ENCODE measurements at places on chromosomes 12 and 14.

- no peak for DNase-seq
Observed at GRCh38 chr14:27391331-27391730, 793.5 kb upstream of the NOVA1 start.

DNA sequence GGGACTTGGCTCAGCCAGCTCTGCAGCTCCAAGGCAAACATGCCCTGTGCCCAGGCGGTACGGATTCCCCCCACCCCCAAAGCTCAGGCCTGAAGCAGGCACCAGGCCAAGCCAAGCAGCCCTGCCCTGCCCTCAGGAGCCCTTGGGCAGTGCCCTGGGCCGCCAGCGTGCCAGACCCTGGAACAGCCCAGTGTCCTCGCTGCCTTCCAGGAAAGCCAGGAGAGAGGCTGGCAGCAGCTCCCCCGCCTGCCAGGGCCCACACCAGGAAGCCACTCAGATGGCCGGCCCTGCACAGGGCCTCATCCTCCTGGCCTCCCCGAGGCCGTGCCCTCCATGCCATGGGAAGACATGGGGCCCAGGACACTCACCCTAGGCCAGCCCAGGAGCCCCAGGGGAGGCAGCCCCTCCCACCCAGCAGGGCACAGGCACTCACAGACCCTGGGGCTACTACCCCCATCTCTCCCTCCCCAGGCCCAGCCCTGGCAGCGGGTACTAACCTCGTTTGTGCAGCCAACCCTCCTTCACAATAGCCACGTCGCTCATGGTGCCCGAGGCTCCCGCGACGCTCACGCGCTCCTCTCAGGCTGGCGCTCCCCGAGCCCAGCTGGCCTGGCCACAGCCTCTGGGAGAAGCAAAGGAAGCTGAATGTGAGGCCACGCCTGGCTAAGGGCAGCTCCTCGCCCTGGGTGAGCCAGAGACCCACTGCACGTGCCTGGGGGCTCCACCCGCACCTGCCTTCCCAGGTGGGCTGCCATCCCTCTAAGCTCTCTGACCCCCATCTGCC lies 3.3 kb downstream of the AKT1 start:
- no peak for DNase-seq

- no peak for DNase-seq
Observed at GRCh38 chr12:19925841-19926240, 442.5 kb upstream of the PDE3A start.

- no peak for DNase-seq
Observed at GRCh38 chr14:61420326-61420725, 98.9 kb downstream of the PRKCH start.

GRCh38 chr14:37900561-37900960 lies 305.1 kb downstream of the TTC6 start:
- DNase-seq: no peak

DNA sequence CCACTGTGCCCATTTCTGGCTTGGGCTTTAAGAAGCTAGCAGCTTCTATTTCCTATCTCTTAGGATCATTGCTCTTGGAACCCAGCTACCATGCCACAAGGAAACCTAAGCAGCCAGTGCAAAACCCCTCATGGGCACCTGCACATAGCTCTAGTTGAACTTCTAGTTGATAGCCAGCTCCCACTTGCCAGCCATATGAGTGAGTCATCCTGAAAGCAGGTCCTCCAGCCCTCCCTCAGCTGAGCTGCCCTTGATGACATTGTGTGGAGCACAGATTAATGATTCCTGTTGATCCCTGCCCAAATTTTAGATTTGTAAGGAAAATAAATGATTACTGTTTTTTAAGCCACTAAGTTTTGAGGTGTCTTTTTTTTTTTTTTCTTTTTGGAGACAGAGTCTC lies 234.2 kb upstream of the FBXO33 start:
- no peak for DNase-seq

- no peak for DNase-seq
Observed at GRCh38 chr12:20711846-20712245, 16.7 kb downstream of the SLCO1C1 start.

DNA sequence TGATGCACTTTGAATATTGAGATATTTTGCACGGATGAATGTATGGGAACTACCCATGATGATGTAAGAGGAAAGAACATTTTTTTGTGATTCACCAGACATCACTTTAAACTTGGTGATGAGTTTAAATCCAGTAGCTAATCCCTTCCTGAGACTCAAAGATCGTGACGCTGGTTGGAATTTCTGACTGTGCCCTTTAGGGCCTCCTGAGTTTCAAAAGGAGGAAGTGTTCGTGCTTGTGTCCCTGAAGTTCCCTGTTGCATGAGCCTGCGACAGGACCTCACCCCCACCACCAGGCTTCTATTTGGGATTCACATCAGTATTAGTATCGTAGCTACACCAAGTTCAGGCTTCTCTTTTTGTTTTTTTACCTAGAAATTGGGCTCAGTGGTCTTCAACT lies 18.6 kb upstream of the RIN3 start:
- no peak for DNase-seq

GRCh38 chr12:24062642-24063245 lies 113.3 kb upstream of the SOX5 start:
- no peak for DNase-seq

DNA sequence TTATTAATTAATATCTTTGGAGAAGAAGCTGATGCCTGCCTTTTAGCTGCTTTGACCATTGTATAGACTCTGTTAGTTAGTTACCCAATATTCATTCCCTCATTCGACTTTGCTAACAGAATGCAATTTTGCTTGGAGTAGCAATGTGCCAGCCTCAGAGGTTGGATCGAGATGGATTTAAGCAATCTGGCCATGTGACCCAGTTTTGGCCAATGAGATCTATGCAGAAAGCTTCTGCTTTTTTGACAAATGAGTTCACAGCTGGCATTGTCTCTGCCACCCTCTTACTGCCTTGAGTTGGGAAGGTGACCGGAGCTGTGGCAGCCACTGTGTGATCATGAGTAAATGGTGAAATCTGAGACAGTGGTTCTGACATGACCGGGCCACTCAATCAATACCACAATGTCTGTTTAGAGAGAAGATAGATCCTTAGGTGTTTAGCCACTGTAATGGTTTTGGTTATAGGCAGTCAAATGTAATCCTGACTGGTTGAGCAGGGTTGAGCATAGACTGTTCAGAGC lies 74.9 kb upstream of the MED13L start:
- no peak for DNase-seq

GRCh38 chr12:28104316-28104715 lies 85.9 kb upstream of the CCDC91 start:
- DNase-seq: no peak

DNA sequence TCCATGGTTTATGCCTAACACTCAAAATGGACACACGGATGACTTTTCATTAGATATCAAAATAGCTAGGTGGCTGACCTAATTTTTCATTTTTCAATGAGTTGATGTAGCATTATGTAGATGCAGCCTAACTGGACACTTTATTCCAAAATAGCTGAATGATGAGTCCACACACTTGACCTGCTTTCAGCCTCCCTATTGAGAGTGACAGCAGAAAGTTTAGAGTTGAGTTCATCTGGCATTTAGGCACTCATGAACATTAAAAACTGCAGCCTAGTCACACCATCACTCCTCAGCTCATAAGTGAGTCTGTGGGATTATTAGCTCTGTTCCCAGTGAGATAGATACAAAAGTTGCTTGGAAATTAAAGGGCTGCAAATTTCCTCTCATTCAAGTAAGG lies 307.3 kb upstream of the PRKD1 start:
- DNase-seq: no peak

GRCh38 chr12:15171012-15171655 lies 50.1 kb downstream of the RERG start:
- no peak for DNase-seq

DNA sequence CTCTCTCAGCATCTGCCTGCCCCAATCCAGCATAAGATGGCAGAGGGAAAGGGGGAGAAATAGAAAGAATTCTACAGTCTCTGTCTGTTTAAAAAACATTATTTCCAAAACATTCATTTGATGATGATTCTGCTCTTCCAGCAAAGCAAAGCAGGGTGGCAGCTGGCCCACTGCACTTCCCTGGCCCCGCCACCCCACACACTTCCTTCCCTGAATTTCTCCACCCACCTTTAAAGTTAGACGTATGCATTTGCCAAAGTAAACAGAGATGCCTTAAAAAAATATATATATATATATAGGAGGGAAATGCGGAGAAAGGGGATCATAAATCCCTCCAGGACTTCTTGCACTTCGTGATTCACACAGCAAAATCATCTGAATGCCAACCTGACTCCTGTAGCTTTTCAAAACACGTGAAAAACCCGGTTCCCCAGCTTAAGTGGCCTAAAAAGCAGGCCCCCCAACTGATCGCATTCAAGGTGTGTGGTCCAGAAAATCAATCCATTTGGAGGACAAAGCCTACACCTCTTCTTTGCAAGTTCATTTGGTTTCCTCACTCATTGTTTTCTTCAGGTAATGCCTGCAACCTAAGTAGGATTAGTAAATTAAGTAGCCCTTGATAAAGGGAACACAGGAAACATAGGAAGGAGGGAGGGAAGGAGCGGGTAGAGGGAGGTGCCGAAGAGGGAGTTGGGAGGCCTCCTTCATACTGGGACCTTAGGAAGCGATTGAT lies 68.8 kb downstream of the LLPH start:
- DNase-seq: no peak

GRCh38 chr14:73468828-73469375 lies 10.6 kb upstream of the NUMB start:
- DNase-seq: no peak

DNA sequence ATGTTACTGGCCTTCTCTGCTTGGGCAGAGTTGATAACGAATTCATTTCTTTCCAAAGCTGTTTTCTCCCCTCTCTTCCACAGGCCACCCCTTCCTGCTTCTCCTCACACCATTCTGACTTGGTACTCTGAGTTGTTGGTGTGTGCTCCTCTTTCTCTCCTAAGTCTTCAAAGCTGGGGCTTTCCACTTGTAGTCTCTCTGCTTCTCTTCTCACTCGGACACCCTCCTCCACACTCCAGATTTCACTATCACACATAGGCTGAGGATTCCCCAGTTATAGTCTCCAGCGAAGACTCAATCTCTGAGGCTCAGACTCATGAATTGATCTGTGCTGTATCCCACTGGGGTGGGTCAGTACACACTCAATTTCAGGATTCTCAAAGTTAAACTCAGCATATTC lies 201.0 kb downstream of the SSPN start:
- no peak for DNase-seq

- no peak for DNase-seq
Observed at GRCh38 chr14:59918824-59919569, 947 bp upstream of the LRRC9 start.

DNA sequence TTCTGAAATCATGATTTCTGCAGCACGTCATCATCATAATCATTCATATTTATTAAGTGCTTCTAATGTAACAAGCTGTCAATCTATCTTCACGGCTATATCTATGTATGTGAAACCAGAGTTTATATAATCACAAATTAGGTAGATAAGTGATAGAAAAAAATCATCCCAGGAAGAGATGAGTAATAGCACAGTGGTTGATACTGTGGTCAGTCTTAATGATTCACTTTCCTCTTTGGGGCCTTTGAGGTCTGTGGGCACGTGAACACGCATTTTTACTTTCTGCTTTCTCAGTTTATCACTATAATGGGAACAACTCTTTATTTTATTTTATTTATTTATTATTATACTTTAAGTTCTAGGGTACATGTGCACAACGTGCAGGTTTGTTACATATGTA lies 265.9 kb upstream of the NOVA1 start:
- DNase-seq: no peak

DNA sequence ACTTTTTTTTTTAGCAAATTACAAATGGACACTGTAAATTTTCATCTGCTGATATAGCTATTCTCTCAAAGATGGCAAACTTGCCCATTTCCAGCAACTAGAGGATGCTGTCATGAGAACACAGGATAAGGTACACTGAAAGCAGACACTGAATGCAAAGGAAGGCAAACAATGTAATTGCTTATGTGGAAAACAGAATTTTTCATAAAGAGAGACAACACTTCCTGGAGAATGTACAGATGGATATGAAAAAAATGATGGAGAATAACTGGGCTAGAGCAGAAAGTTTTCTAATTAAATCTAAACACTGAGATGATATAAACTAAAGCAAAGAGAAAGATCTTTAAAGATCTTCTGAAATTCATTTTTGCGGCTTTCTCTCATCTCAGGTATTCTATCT lies 581 bp downstream of the CD69 start:
- DNase-seq: no peak

DNA sequence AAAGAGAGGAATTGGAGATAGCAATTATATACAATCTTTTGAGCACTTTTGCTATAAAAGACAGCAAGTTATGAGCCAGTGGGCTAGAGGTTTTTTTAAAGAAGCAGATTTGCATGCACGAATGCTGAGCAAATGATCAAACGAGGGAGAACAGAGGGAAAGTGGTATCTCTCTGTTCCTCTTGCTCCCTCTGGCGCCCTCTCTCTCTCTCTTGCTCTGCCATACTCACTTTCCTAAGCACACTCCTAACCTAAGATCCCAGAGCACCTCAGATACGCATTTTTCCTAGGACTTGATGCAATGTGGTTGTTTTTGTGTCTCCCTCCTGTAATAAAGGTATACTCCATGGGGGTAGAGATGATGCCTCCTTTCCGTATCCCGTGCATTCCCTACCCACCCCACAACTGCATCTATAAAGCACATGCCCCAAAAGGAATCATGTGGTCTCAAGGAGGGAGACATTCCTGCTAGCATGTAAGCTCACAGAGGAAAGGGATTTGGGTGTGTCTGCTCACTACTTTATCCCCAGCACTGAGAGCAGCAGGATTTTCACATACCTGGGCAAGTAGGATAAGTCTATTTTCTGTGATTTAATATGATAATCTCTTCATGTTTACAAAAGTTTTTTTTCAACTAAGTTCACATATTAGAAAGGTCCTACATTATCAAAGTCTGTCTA lies 270.2 kb downstream of the SSPN start:
- DNase-seq: no peak

DNA sequence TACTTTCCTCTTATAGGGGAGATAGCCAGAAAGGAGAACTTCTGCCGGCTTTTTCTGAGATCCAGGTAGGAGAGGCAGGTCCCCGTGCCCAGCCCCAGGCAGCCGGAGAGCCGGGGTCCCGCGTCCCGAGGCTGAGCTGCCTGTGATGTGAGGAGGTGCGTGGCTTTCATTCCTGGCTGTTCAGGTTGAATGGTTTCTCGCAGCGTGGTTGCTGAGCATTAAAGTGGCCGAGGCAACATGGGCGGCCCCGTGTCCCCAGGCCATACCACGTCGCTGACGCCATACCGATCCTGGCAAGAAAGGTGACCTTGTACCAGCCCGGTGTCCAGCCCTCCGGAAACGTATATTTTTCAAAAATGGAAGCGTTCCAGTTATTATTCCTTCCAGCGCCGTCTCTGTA lies 116.7 kb upstream of the MYL2 start:
- DNase-seq: no peak

GRCh38 chr12:53102883-53103807 lies at the start of gene SOAT2:
SOAT2 (plus strand) TSS chr12:53103486; CDS start chr12:53103578, 92 bp downstream.
- peak; percentile 65 for DNase-seq

GRCh38 chr14:31206536-31207286 lies 882 bp downstream of the HECTD1 start:
- peak; percentile 58 for DNase-seq

DNA sequence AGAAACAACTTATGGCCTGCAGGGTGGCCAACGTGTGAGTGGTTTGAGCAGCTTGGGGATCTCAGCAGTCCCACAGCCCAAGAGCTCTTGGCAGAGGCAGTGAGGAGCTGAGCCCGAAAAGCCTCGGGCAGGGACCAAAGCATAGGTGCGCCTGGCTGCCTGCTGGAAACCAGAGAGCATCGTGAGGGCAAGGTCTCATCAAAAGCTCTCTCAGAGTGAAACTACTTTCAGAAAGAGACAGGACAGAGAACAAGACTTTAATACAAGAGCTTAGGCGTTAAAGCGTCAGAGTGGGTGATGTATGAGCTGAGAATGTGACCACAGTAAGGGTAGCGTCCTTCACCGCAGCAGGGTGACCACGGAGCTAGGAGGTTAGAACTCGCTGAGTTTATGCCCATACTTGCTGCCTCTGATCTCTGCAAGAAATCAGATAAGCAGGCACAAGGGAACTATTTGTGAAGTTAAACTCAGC lies 30.8 kb downstream of the LGMN start:
- DNase-seq: no peak
